ENCODE measurements at places on chromosomes 3 and 15.

DNA sequence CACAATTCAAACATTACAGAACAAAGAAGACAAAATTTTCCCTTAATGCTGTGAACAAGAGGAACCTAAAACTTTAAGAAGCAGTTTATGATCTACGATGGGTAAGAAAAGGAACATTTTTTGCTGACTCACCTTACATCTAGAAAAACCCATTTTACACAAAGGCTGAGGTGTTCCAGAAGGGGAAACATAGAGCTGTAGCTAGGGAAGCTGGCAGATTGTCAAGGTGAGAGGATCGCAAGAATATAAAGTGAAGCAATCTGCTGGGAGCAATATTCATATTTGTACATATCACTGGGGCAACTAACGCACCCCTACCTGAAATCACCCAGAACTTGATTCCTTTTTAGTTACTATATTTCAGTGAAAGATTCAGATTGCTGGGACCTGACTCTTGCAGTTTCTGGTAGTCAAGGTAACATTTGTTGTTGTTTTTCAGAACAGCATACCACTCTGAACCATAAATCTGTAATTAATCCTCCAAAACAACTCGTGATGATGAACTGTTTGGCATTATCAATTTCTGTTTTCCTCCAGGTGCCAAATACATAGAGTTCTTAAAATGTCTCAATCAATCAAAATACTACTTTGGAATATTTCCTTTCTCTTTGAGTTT, 184.1 kb upstream of the LRRC3B start:
- no peak for DNase-seq

- no peak for DNase-seq
These were observed 1.7 kb downstream of the TLR9 start for GRCh38 chr3:52223449-52224408.

DNA sequence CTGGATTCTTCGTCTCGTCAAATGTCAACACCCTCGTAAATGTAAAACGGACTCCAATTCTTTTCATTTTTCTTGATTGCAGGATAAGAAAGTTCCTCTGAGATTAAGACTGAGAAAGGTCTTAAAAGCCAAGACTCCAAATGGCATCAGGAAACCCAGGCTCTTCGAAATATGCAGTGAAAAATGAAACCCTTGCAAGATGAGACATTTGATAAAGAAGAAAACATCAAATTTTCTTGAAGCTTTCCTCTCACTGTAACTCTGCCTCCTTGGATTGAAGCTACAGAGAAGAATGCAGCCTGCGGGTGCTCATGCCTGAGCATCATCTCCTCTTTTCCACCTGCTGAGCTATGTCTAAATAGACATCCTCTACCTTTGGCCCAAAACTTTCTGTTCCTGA, 342.4 kb upstream of the THBS1 start:
- no peak for DNase-seq

GRCh38 chr3:71177375-71177774, 406.2 kb downstream of the FOXP1 start:
- DNase-seq = no peak

GRCh38 chr3:33746416-33747116, 28.5 kb upstream of the CLASP2 start:
- no peak for DNase-seq

- DNase-seq = no peak
These were observed 72.3 kb downstream of the CHSY1 start for GRCh38 chr15:101179341-101180153.

GRCh38 chr3:158696618-158697017, 24.2 kb upstream of the LXN start:
- no peak for DNase-seq

DNA sequence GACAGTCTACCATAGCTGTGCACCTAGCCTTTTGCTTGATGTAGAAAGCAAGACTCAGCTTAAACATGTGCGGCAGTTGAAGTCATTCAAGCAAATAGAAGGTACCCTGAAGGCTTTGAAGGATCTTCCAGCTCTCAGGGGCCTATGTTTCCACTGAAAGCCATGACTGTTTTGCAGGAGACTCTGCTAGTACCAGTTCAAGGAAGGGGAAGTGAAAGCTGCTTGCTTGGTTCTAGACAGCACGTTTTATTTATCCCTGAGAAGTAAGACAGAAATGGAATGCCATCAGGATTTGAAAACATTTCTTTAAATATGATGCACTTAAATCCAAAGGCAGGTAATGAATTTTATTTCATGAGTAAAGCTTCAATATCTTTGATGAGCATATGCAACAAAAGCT, 311.4 kb downstream of the PDCD6IP start:
- no peak for DNase-seq
